ENCODE measurements at places on chromosomes 13 and 19. TPM values are rescaled to one million over a fixed set of nuclear protein-coding genes. Genes with fewer than 3 reads are reported as not detected.
A peak's percentile ranks its signal among the peaks of the same experiment; 100 is the strongest.

GRCh38 chr13:97278435-97279411 lies 56.6 kb downstream of the MBNL2 start:
- no peak for DNase-seq

- no peak for DNase-seq
Measured at GRCh38 chr13:97502706-97503105, 68.7 kb downstream of the RAP2A start.

SIAH3 gene
- 0.42 TPM for total RNA-seq

DNA sequence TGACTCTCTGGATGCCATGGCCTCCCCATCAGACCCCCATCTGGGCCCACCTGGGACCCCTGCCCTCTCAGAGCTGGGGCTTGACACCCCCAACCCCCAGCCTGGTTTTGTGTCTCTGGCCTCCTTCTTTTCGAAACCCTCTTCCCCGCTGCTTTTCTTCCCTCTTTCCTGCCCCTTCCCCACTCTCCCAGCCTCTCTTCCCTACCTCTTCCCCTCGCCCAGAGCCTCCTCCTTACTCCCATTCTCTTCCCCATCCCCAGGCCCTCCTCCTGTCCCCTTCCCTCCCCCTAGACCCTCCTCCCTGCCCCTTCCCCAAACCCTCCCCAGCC lies 2.1 kb downstream of the TNFSF9 start:
- DNase-seq: no peak

- no peak for DNase-seq
Measured at GRCh38 chr19:47523473-47523872, 8.6 kb upstream of the NAPA start.

- DNase-seq: no peak
Measured at GRCh38 chr19:51431124-51431523, 13.7 kb upstream of the SIGLEC10 start.

LGI4 gene
- 15.9 TPM for total RNA-seq

AZU1 gene
- 0.68 TPM for total RNA-seq

KLK1 gene
- 0.44 TPM for total RNA-seq

DNA sequence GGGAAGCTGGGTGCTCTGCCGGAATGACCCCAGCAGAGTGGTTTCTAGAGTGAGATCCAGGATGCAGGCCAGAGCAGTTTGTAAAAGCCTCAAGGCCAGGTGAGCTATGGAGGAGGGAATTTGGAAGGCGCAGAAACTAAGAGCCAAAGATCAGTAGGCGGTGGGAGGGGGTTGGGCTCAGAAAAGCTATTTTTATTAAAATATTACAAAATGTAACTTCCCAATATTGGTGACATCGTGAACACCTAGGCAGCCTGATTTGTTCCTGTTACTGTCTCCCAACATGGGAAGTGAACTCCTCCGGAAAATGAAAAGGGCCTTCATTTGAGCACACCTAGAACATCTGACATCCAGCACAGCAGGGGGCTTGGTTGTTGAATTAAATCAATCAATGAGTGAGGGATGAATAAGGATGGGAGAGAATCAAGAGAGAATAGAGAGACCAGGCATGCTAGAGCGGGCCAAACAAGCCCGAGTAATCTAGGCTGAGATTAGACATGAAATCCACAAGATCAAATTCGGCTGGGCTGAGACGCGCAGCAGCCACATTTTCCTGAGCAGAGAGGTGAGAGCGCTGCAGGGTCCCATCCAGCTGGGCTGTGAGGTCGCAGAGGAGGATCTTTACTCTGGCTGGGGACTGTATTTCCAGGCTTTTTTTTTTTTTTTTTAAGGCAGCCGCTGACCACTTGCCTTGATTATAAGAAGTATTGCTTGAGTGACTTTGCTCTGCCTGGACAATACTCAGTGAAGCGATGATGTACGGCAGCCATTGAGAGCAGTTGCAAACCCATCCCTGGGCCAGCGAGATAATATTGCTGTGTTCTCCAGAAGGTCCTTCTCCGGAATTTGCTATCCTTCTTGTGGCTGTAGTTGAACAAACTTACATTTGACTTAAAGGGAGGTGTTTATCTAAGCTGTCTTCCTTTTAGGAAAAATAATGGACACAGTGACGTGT lies 178.0 kb upstream of the KL start:
- no peak for DNase-seq

- DNase-seq: no peak
Measured at GRCh38 chr13:23705583-23705982, 135.4 kb downstream of the TNFRSF19 start.

ZSCAN4 gene
- not detected for total RNA-seq

ZNF229 gene
- total RNA-seq: 6.7 TPM

- DNase-seq: no peak
Measured at GRCh38 chr13:88000239-88000638, 329.1 kb downstream of the SLITRK5 start.

GRCh38 chr13:46795321-46795720 lies 1.6 kb downstream of the ESD start:
- no peak for DNase-seq

CLEC17A gene
- total RNA-seq: not detected

DNA sequence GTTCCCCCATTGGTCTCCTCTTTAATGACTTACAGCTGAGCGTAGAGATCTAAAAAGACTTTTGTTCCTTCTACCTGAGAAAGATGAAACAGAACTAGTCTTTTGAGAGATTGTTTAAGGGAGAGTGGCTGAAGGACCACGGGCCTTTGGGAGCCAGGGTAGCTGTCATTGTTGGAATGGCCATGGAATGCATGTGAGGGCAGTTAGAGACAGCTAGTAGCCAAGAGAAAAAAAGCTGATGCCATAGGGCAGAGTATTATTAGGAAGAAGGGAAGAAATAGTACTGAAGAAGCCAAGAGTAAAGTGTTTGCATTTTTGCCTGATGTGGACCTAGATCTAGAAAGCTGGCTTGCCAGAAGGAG lies 5.6 kb downstream of the ZNF507 start:
- DNase-seq: no peak

- DNase-seq: peak; percentile 31
Measured at GRCh38 chr13:39263033-39263432, 224.8 kb downstream of the NHLRC3 start.

Data from neural crest cell (in vitro differentiated cells).